ENCODE measurements at places on chromosomes 16 and 17. TPM values are rescaled to one million over a fixed set of nuclear protein-coding genes. Genes with fewer than 3 reads are reported as not detected.

DNA sequence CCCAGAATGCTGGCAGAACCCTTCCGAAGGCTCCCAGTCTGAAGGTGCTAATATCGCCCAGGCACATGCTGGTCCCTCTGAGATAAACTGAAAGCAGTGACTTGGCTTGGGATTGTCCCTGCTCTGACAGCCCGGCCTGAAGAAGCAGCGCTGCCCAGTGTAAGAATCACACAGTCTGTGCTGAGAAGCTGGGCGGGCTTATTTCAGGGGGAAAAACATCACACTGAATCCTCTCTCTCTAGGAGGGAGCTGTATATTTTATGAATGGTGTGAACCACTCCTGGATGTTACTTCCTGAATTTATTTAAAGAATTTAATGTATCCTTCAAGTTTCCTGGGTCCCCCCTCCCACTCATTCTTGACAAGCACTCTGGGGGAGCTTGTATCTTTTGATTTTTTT lies 36.3 kb downstream of the GAS7 start:
- DNase-seq = no peak

DNA sequence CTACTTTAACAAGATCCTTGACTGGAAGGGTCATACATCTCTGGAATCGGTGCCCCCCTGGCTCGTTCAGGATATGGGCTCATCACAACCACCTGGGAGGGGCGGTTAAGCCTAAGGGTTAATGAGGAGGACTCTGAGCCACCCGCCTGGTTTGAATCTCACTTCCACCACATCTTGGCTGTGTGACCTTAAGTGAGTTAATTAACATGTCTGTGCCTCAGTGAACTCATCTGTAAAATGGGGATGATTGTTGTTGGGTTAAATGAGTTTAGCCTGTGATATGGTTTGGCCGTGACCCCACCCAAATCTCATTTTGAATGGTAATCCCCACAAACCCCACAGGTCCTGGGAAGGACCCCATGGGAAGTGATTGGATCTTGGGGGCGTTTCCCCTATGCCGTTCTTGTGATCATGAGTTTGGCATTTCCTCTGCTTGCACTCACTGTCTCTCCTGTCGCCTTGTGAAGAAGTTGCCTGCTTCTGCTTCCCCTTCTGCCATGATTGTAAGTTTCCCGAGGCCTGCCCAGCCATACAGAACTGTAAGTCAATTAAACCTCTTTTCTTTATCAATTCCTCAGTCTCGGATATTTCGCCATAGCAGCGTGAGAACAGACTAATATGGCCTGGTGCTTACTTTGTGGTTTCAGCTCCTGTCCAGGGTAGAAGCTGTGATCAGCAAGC lies 214.0 kb upstream of the CIBAR2 start:
- no peak for DNase-seq

DNA sequence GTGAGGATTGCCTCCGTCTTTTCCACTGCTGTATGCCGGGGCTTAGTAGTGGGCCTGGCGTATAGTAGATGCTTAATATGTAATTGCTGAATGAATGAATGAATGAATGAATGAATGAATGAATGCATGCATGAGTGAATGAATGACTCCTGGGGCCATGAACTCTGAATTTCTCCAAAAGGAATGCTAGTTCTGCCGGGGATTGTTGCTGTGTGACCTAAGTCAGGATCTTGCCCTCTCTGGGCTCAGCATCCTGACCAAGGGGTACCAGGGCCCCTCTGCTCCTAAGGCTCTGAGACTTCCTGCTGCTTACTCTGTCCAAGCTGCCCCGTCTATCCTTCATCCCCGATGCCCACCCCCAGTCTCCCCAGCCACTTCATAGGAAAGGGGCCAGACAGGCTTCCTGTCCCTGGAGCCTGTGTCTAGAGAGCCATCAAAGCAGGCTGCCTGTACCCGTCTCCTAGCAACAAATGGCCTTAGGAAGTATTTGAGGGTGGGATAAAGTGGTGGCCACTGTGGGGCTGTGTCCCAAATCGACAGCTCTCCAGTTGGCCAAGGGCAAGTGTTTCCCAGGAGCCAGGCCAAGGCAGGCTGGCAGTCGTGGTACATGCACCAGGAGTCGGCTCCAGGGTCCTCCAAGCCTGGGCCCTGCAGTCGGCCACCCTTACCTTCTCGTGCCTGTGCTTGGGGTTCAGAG lies 11.6 kb upstream of the MPRIP start:
- DNase-seq = no peak

- no peak for DNase-seq
Measured at GRCh38 chr16:18932243-18932987, 6.2 kb upstream of the SMG1 start.

GRCh38 chr16:84294531-84295142 lies at the start of gene WFDC1:
Gene WFDC1, plus strand, starts transcription at chr16:84294878. Its CDS starts 94 bp downstream, at chr16:84294972.
- no peak for DNase-seq

PRSS27 gene
- 1.3 TPM for total RNA-seq

- DNase-seq = no peak
Measured at GRCh38 chr16:60646631-60647030, 1389.6 kb downstream of the CDH8 start.

DNA sequence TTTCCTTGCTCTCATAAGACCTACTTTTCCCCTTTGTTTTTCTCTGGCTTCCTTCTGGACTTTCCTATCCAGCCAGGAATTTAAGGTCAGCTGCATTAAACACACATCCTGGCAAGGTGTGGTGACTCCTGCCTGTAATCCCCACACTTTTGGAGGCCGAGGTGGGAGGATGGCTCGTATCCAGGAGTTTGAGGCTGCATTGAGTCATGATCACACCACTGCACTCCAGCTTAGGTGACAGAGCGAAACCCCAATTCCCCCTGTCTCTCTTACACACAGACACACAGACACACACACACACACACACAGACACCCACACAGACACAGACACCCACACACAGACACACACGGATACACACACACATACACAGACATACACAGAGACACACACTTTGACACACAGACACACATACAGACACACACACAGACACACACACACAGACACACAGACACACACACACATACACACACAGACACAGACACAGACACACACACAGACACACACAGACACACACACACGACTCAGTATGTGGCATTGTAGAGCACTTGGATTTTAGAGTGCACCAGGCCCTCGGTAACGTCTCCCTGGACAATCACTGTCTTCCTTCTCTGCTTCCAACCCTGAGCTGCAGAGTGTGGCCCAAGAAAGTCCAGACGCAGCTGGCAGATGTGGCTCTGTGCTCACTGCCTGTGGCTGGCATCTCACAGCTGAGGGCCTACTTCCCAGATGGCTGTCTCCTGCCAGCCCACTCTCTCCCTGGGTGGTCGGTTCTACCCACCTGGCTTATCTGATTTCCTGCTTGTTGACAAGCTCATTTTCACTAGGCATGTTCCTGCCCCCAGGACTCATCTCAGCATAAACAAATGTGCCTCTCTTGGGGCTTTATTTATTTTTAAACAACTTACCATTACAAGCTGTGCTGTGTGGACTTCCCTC lies 39.0 kb downstream of the NLRP1 start:
- peak; percentile 59 for DNase-seq

GRCh38 chr16:23803591-23804123 lies 32.1 kb upstream of the PRKCB start:
- DNase-seq = peak; percentile 28

HSD17B2 gene
- 6.0 TPM for total RNA-seq

DNA sequence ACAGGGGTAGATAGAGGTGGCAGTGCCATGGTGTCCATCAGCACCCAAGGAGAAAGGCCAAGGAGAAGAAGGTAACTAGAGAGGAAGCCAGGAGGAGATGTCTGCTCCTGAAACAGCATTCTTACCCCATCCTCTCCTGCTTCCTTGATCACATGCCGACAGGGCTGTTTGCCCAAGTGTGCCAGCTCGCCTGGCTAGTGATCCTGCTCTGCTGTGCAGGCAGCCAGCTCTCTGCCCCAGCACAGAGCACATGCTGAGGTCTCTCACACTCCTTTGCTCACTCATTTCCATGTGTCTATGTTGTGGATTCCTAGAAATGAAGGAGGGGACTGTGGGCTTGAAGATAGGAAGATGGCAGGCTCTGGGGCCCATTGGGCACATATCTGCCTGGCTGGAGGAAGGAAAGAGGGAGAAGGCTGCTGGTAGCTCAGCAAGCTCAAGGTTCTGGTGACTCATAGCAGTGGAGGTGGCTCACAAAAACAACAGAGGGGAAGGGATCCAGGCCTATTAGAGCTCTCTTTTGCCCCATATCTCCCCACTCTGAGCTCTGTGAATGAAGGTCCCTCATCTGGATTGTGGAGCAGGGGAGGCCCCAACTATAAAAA lies 54.3 kb downstream of the NEUROD2 start:
- no peak for DNase-seq

GRCh38 chr17:43026595-43026994 lies 1.6 kb downstream of the RND2 start:
- no peak for DNase-seq
